ENCODE measurements at places on chromosomes 2 and 18. TPM values are rescaled to one million over a fixed set of nuclear protein-coding genes. Genes with fewer than 3 reads are reported as not detected.

DNA sequence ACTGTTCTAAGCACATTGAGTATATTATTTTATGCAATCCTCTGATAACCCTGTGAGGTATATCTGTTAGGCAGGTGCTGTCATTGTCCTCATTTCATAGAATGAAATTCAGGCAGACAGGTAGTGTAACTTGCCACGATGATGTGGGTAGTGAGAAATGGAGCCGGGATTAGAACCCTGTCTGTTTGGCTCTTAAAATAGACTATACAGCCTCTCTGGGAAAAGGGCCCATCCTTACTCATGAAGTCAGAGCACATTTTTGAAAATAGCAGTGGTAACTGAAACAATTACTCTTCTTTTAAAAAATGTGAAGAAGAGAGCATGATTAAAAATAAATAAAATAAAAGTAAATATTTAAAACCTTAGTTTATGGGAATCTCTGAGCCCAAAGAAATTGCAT lies 23.0 kb downstream of the FAM171B start:
- no peak for DNase-seq
- H3K27me3 ChIP-seq: no peaks in the 10 kb centered on the region
- no peaks in the 10 kb centered on the region for H3K4me1 ChIP-seq

DNA sequence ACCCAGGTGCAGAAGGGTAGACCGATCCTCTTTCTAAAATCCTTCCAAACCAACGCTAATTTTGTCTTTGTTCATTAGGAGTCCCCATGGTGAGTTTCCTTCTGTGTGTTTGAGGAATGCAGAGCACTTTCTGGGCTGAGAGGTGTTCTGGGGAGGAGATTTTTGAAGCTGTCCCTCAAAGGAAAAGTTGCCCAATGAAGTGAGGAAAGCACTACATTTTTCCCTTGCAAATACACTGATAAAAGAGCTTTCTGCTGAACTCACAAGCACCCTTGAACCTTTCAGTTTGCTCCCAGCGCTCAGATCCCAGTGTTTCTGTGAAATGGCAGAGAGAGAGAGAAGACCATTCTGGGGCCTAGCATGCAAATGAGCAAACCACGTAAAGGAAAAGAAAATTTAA lies 299.6 kb upstream of the FANCL start:
- H3K4me1 ChIP-seq: no peaks in the 10 kb centered on the region
- no peak overlapping the region for H3K27ac ChIP-seq
- H3K27me3 ChIP-seq: no peaks in the 10 kb centered on the region
- H3K36me3 ChIP-seq: no peaks in the 10 kb centered on the region
- DNase-seq: no peak
- no peak overlapping the region for H3K4me3 ChIP-seq

GRCh38 chr2:352696-353095 lies 64.8 kb upstream of the ALKAL2 start:
- no peaks in the 10 kb centered on the region for H3K4me1 ChIP-seq
- no peak overlapping the region for H3K4me3 ChIP-seq
- no peak for DNase-seq
- H3K27me3 ChIP-seq: no peaks in the 10 kb centered on the region
- H3K27ac ChIP-seq: no peak overlapping the region
- H3K36me3 ChIP-seq: no peaks in the 10 kb centered on the region

PDE6D gene
- 29.2 TPM for total RNA-seq

- no peaks in the 10 kb centered on the region for H3K36me3 ChIP-seq
- H3K4me1 ChIP-seq: no peaks in the 10 kb centered on the region
- DNase-seq: no peak
- no peak overlapping the region for H3K4me3 ChIP-seq
- no peak overlapping the region for H3K27ac ChIP-seq
Observed at GRCh38 chr18:26746398-26746797, 119.1 kb downstream of the AQP4 start.

Data from natural killer cell (primary cell).